Astrocyte of the spinal cord (primary cell): ENCODE measurements at places on chromosomes 16 and 17.

DNA sequence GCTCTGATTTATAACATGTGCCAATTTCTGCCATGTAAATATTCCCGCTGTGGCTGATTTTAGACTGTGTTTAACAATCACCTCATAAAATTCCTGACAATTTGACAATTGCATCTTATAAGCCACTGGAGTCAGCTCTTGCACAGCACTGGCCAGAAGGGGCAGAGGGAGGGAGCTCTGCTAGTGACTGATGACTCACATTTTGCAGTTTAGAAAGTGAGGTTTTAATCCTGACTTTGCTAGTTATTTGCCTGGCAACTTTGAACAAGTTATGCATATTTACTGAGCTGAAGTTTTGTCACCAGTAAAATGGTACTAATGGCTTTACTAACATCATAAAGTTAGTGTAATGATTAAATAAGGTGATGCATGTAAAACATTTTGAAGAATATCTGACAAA lies 452.3 kb downstream of the CNTNAP4 start:
- DNase-seq = no peak

DNA sequence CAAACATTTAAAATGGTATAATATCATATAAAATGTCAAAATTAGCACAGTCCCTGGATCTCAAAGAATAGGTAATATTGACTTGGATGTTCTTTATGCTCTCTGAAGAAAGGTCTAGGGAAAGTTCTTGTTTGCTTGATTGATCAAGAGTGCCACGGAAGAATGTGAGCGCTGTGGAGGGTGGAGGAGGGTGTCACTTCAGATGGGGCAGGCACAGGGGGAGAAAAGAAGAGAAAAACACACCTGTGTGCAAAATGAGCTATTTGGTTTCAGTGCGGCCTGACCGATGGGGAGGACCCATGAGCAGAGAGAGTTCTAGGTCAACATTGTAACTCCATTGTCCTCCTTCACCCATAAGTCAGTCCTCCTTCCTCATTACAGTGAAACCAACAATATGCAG lies 8.8 kb upstream of the VPS4A start:
- DNase-seq = no peak

GRCh38 chr16:78249832-78250231 lies 150.4 kb downstream of the WWOX start:
- no peak for DNase-seq

DNA sequence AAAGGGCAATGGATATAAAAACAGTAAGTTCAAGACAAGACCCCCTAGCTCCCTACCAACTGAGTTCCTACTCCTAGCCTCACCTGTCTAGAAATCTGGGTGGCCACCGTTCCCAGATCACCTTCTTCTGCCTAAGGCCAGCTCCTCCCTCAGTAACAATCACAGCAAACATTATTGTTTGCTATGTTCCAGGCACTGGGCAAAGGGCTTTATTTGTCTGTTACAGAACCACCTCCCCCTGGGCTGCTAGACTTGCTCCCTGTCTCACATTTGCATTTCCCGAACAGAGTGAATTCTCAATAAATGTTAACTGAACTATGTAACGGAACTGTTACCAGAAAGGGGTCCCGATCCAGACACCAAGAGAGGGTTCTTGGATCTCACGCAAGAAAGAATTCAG lies 6.8 kb downstream of the LRRC3C start:
- DNase-seq = no peak

- no peak for DNase-seq
These were observed 157.2 kb downstream of the RAB11FIP4 start for GRCh38 chr17:31548709-31549108.

- DNase-seq = no peak
These were observed 51.5 kb downstream of the ENGASE start for GRCh38 chr17:79126139-79126538.
